ENCODE measurements at places on chromosomes 11 and 22.

DNA sequence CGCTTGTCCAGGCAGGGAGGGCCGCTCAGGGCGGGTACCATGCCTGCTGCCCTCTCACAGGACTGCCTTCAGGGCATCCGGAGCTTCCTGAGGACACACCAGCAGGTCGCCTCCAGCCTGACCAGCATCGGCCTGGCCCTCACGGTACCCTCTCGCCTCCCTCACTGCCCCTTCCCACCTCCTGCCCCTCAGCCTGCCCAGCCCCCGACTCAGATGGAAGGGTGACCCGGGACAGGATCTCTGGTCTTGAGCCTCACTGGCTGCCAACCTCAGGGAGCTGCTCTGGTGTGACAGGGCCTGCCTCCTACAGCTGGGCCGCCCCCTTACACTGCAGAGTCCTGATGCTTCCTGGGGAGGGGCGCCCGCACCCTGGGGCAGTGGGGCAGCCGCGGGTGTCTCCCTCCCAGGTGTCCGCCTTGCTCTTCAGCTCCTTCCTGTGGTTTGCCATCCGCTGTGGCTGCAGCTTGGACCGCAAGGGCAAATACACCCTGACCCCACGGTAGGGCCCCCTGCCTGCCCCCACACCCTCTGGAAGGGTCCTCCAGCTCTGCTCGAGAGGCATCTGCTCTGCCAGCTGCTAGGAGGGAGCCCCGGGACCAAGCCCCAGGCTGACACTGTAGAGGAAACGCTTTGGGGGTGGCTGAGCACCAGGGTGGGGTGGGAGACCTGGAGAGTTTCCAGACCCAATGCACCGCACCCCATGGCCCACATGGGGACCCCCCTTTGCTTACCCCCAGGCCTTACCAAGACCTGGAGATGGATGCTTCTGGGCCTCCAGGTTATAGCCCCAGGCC is 14.6 kb downstream of the TSPAN32 start:
- no peak for DNase-seq

GRCh38 chr11:110795112-110795624 is 82.9 kb upstream of the ARHGAP20 start:
- no peak for DNase-seq

DNA sequence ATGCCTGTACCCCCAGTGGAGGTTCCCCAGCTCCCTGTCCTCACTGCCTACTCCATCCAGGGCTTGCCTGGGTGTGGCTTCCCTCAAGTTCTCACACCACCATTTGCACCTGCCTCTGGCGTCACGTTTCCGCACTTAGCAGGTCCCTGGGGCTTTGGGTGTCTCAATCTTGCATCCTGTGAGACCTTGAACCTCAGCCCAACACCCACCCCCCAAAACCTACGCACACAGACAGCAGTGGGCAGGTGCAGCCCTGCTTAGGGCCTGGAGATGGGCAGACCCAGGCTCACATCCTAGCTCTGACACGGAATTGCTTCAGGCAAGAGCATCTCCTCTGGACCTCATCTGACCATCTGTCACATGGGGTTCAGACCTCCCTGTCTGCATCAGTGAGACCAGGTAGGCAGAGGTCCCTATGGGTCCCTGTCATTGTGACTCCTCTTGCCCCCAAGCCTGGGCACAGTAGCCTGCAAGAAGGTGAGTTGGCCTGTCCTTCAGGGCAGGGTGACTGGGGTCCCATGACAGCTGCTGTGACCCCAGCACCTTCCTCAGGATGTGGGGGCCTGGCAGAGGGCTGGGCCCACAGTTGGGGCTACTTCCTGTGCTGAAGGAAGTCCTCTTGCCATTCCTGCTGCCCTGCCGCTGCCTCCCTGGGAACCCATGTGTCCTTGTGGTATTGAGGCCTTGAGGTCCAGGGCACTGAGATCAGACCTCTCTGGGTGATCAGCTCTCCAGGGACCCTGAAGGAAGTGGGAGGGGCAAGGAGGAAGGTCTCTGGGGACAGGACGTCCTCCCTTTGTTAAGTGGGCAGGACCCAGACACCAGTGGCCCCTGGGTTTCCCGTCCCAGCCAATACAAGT is 2.0 kb downstream of the SIPA1 start:
- DNase-seq: no peak

GRCh38 chr11:128629516-128630106 is 42.3 kb upstream of the ETS1 start:
- DNase-seq: no peak

GRCh38 chr11:74638869-74639268 is 46.5 kb downstream of the POLD3 start:
- no peak for DNase-seq

Data from NT2/D1 (cell line).